T-cell (primary cell): ENCODE measurements at places on chromosomes 4 and X. TPM values are rescaled to one million over a fixed set of nuclear protein-coding genes. Genes with fewer than 3 reads are reported as not detected.

DNA sequence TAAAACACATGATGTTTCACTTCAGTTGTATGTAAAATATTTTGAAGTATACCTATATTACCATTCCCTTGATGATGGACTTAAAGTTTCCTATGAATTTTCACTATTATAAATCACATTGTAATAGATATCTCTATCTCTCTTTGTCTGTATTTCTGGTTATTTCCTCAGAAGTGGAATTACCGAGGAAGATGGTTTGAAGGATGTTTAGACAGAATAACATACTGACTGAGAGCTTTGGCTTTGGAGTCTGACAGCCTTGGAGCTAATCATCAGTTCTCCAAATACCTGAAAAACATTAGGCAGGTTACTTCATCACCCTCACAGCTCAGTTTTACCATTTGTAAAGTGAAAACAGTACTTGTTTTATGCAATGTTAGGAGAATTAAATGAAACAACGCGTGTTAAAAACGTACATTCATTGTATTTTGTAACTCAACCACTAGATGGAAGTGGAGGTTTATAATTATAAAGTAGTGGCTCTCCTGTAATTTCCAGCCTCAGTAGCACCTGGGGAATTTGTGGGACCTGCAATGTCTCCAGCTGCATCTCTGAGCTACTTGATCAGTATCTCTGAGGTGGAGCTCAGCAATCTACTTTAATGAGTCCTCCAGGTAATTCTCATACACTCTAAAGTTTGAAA is 14.3 kb downstream of the JCHAIN start:
- DNase-seq = no peak

GRCh38 chrX:15786915-15787314 is 3.4 kb upstream of the ZRSR2 start:
- DNase-seq = no peak

GRCh38 chrX:88560673-88561330 is 186.2 kb upstream of the CPXCR1 start:
- DNase-seq = no peak

- no peak for DNase-seq
These were observed 308.7 kb downstream of the PDGFC start for GRCh38 chr4:156662921-156663320.

- DNase-seq = no peak
These were observed 28.6 kb upstream of the SLC10A4 start for GRCh38 chr4:48454591-48454990.

DNA sequence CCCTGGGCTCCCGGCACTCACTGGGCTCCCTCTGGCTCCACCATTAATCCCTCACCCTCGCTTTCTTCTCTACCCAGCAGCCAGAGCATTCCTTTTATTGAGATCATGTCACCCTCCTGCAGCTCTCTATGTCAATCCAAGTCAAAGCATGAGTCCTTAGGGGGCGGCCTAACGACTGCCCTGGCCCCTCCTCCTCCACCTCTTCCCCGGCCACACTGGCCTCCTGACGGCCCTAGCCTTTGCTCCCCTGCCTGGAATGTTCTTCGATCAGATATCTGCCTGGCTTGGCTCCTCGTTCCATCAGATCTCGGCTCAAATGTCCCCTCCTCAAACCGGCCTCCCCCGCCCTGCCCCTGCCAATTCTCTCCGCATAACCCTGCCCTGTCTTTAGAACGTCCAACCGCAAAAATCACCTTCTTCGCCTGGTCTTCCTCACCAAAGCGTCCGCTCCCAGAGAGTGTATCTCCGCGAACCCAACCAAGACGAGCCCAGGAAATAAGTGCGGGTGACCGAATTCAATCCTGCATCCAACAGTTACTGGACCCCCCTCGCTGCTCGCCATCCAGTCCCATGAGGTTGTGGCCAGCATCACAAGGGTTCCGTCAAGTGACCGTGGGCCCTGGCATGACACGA is 722 bp upstream of the PNCK start:
- DNase-seq = no peak

GRCh38 chr4:152417673-152418072 is 118.2 kb downstream of the FBXW7 start:
- no peak for DNase-seq

- DNase-seq = no peak
These were observed 674 bp downstream of the SH3D19 start for GRCh38 chr4:151324752-151325110.

- DNase-seq = no peak
These were observed 44.3 kb downstream of the ARHGEF38 start for GRCh38 chr4:105596684-105597083.

DNA sequence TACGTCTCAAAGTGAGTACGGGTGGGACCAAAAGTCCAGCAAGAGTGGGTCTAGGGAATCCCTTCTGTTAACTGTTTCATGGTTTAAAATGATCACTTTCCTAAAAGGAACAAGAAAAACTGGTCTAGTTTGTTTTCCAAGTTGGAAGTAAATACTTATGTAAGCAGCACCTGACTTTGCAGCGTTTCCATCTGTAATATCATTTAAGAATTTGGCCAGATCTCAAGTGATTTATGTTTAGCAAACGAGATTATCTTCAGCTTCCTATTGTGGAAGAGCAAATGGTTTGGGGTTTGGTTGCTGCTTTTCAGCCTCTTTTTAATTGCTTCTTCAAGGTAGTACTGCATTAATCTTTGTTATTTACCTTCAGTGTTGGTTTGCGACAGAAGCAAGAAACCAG is 50.4 kb downstream of the FHIP1A start:
- DNase-seq = no peak

- no peak for DNase-seq
These were observed 77.6 kb downstream of the RASL11B start for GRCh38 chr4:52939739-52940138.

- DNase-seq = no peak
These were observed 33.8 kb downstream of the CEP44 start for GRCh38 chr4:174317531-174317930.

DNA sequence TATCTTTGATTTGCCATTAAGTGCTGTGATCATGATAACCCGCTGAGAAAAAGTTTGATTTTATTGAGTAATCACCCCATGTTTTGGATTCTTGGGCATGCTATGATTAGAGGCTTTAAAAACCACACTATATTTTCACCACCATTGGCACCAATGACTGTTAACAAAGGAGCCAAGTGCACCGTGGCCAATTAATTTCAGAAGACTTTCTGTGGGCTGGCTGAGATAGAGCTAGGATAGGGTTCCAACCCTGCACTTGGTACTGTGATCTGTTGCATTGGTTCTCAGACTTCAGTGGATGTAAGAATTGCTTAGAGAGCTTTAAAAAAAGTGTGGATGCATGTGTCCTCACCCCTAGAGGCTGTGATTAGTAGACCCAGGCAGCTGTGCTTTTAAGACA is 32.4 kb downstream of the OCRL start:
- no peak for DNase-seq

GRCh38 chrX:118347131-118347530 is 1.2 kb downstream of the WDR44 start:
- DNase-seq = no peak

DNA sequence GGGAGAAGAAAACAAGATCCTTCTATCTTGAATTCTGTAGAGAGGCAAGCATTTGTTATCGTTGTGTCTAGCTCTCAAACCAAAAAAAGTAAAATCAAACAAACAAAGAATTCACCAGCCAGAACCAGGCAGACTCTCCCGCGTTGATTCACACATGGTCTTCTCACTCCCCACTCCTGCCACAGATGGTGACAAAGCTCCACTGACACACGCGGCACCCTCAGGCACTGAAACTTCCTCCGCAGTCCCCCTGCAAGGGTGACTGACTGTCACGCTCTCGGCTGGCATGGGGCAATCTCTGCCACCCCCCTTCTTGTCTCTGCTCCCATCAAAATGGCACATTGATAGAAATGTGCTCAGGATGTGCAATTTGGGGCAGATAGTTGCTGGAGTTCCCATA is 304.9 kb downstream of the DHX15 start:
- DNase-seq = no peak

DNA sequence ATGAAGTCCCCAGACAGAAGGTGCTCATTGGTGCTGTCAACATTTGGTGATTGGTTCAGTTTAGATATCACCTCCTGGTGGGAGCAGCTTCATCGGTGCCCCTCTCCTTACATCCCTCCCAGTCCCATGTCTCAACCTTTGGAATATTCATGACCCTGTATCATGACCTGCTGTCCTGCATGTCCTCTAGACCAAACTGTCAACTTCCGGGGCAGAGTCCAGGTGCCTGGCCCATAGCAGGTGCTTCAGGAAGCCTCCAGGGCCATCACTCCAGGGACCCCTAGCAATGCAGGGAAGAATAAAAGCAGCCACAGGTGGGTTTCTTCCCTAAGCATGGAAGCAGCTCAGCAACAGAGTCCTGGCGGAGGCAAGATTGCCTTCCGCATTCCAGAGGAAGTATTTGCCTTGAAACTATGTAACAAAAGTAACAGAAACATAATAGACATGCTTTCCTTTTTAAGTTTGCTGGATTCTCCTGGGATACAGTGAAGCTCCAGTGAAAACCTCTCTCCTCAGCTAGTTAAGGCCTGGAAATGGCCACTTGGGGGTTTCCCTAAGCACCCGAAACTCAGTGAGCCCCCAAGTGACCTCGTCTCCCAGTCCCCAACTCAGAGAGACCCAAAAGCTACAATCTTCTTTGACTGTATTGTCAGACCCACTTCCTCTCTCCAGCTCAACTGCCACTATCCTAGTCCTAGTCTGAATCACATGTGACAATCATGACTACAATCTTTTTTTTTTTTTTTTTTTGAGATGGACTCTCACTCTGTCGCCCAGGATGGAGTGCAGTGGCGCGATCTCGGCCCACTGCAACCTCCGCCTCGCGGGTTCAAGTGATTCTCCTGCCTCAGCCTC is 1.3 kb upstream of the ATP6AP1 start:
- no peak for DNase-seq

GRCh38 chrX:40158036-40158706 is 60.4 kb upstream of the BCOR start:
- no peak for DNase-seq

DNA sequence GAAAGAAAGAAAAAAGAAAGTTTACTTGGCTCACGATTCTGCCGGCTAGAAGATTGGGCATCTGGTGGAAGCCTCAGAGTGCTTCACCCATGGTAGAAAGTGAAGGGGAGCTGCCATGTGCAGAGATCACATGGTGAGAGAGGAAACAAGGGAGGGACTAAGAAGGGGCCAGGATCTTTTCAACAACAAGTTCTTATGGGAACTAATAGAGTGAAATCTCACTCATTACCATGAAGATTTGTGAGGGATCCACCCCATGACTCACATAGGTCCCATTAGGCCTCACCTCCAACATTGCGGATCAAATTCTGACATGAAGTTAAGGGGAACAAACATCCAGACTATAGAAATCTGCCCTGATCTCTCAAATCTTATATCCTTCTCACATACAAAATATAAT is 61.3 kb upstream of the UGT8 start:
- DNase-seq = no peak

DNA sequence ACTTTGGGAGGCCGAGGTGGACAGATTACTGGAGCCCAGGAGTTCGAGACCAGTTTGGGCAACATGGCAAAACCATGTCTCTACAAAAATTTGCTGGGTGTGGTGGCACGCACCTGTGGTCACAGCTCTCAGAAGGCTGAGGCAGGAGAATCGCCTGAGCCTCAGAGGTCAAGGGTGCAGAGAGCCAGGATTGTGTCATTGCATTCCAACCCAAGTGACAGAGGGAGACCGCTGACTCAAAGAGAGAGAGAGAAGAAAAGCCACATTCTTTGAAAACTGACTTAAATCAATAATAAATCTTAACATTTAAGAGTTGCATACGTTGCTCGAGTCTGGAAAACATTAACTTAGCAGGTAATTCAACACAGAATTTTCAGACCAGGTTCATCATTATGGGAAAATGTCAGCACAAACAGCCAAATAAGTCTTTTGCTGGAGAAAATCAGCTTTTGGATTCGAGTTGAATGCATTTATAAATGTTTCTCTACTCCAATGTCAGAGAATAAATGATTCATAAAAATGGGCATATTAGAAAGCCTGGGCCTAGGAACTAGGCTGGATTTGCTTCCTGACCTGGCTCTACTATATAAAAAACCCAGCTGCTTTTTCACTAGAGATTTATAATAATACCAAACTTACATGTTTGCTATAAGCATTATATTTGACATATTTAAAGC is 68.3 kb upstream of the RBPJ start:
- no peak for DNase-seq

- DNase-seq = no peak
These were observed 414.9 kb downstream of the CENPC start for GRCh38 chr4:67130411-67130810.

- DNase-seq = no peak
These were observed 660.5 kb upstream of the PABPC4L start for GRCh38 chr4:134862116-134862515.

DNA sequence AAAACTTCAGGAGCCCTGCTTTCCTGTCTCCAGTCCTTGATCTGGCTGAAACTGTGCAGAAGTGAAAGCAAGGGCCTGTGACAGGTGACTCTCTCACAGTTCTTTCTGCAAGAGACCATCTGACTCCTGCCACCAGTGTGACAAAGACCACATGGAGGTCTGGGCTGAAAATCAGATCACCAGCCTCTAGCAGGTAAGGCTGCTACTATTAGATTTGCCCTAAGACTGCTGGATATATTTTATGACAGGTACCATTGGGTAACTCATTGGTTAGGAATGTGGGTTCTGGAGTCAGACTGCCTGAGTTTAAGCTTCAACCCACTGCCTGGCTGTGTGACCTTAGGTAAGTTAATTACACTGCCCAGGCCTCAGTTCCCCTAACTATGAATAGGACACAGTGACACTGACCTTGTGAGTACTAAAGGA is 163.3 kb upstream of the SLC7A11 start:
- no peak for DNase-seq

DNA sequence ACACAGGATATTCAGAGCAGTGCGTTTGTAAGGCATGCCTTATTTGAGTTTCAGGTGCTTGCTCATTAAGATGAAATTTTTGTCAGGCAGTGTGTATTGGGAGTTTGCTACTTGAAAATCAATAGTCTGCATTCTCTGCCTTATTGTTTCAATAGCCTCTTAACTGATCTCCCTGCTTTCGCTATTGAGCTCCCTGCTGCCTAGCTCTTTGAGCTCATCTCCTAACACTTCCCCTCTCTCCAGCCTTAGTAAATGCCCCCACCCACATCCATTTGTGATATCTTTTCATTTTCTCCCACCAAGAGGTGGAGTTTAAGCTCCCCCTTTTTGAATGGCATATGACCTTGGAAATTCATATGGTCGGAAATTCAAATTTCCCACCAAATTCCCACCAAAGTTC is 256.6 kb downstream of the IL1RAPL1 start:
- DNase-seq = no peak

- no peak for DNase-seq
These were observed 79.8 kb upstream of the SMARCAD1 start for GRCh38 chr4:94127707-94128328.

SLC34A2 gene
- total RNA-seq = 1.0 TPM

NBDY gene
- total RNA-seq = 39.9 TPM

TMSB4X gene
- 5,292 TPM for total RNA-seq

VCX3A gene
- total RNA-seq = not detected

RAI2 gene
- total RNA-seq = 0.76 TPM

ACOT9 gene
- total RNA-seq = 22.1 TPM

CD38 gene
- total RNA-seq = 5.0 TPM

MCUB gene
- 106 TPM for total RNA-seq

LRAT gene
- total RNA-seq = not detected

PRSS48 gene
- total RNA-seq = not detected

ALB gene
- total RNA-seq = 58.6 TPM

HTR2C gene
- total RNA-seq = not detected
